ENCODE measurements at places on chromosomes 12 and 14.

DNA sequence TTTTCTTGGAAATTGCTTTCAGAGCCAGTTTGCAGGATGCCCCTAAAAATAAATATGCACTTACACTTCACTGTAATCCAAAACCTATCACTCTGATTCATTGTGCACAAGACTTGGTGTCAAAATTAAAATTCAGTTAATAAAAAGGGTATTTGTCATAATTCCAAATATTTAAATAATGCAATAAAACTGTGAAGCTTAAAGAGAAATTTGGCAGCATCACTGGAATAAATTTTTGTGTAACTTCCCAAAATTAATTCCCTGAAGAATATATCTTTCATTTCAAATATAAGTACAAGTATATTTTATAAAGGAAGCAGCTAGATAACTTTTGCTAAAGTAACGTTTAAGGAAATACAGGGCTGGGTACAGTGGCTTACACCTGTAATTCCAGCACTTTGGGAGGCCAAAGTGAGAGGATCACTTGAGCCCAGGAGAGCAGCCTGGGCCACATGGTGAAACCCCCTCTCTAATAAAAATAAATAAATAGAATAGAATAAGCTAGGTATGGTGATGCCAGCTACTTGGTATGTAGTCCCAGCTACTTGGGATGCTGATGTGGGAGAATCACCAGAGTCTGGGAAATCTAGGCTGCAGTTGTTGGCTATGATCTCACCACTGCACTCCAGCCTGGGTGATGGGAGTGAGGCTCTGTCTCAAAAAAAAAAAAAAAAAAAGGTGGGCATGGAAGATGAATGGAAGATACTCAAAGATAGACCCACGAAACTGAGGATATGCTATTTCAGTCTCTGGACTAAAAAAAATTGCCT lies 233.8 kb downstream of the FBXL14 start:
- DNase-seq = no peak

GRCh38 chr12:10557329-10557728 lies 51.6 kb downstream of the EIF2S3B start:
- DNase-seq = no peak

GRCh38 chr12:10392394-10392930 lies 2.6 kb upstream of the KLRK1 start:
- DNase-seq = no peak

DNA sequence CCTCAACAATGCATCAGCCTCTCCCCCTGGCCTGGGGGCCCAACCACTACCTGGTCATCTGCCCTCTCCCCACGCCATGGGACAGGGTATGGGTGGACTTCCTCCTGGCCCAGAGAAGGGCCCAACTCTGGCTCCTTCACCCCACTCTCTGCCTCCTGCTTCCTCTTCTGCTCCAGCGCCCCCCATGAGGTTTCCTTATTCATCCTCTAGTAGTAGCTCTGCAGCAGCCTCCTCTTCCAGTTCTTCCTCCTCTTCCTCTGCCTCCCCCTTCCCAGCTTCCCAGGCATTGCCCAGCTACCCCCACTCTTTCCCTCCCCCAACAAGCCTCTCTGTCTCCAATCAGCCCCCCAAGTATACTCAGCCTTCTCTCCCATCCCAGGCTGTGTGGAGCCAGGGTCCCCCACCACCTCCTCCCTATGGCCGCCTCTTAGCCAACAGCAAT lies 7.4 kb upstream of the RNU7-1 start:
- DNase-seq = no peak

GRCh38 chr12:21627924-21628323 lies 23.3 kb upstream of the GYS2 start:
- DNase-seq = no peak

DNA sequence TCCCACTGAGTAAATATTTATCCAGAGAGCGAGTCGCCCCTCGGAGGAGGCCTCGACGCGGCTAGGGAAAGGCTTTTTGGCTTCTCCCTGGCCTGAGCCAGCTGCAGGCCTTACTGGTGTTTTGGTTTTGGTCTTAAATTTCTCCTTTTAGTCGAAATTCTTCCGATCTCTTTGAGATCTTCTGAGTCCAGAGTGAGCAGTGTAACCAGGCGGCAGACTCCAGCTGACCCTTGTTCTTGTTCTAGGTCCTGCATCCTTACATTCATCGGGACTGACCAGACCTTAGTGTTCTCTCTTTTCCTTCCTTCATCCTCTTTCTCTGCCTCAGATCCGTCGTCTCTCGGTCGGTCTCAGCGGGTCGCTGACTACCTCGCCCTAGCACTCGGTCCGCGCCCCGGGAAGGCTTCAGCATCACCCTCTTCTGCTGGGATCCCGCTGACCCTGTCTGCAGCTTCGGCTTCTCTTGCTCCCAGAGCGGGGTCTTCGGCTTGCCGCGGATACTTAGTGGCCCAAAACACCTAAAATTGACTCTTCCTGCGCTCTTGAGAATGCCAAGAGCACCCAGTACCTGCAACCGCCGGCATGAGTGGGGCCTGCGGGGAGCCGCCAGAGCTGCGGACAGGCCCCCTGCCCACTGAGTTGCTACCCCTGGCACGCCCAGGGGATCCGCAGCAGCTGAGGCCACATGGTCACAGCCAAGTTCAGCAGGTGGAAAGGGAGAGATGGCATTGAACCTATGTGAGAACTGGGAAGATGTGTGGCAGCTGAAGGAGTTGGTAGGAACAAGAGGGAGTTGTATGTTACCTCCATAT lies 2.4 kb upstream of the PAX9 start:
- no peak for DNase-seq

GRCh38 chr14:99699085-99699760 lies 15.1 kb downstream of the CYP46A1 start:
- DNase-seq = no peak

- no peak for DNase-seq
Measured at GRCh38 chr12:81518638-81519037, 240.5 kb downstream of the PPFIA2 start.

GRCh38 chr12:87117526-87117925 lies 861.3 kb upstream of the MGAT4C start:
- DNase-seq = no peak

DNA sequence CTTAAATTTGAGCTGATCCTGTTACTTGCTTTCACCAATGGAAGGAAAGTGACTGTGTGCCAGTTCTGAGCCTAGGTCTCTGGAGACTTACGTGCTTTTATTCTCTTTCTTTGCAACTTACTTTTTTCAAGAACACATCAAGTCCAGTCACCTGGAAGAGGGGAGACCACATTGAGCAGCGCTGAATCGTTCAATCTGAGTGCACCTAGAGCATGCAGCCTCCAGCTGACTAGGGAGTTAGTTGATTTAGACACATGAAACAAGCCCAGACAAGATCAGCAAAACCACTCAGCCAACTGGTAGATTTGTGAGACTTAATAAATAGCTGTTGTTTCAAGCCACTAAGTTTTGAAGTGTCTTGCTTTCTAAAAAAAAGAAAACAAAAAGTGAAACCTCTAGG lies 1014.8 kb upstream of the FBXO33 start:
- no peak for DNase-seq

DNA sequence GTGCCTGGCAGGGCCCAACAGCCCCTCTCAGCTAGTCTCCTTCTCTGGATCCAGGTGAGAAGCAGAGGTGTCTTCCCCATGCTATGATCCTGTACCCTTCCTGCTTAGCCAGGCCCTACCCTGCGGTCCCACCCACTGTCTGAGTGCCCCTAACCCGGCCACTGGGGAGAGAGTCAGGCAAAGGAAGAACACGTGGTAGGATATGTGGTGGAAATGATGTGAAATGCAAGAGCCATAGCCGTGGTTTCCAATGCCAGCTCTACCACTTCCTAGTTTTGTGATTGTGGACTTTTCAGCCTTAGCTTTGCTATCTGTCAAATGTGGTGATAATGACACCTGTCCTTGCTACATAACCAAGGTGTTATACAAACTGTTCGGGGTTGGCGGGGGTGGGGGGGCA lies 15.8 kb downstream of the KRT2 start:
- no peak for DNase-seq

DNA sequence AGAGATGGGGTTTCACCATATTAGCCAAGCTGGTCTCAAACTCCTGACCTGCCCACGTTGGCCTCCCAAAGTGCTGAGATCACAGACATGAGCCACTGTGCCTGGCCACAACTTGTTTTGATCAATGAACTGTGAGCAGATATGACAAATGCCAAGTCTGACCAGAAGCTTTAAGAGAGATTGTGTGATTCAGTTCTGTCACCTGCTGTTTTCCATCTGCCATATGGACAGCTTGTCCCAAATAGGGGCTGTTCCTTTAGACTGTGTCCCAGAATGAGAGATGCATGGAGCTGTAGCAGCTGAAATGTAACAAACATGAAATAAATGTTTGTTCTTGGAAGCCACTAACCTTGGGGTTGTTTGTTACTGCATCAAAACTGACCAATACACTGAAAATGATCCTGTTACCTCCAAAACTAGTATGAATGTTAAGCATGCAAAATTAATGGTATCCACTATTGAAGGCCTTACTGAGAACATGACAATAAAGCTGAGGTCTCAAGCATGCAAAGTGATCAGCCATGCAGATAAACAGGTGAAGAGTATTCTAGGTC lies 65.9 kb upstream of the MED13L start:
- no peak for DNase-seq

DNA sequence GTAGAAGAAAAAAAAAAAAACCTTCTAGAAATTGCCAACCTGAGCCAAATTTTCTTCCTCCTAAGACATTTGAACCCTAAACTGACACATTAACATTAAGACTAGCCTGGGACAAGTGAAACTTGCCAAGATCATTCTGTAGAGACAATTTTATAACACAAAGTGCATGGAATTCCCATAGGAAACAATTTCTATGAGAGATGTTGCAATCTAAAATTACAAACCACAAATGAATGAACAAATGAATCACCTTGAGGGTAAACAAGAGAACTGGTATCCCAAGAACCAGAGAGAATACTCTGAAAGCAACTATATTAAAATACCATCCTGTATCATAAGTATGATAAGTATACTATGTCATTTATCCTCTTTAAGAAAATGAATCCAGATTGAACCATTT lies 165.3 kb downstream of the DICER1 start:
- no peak for DNase-seq

DNA sequence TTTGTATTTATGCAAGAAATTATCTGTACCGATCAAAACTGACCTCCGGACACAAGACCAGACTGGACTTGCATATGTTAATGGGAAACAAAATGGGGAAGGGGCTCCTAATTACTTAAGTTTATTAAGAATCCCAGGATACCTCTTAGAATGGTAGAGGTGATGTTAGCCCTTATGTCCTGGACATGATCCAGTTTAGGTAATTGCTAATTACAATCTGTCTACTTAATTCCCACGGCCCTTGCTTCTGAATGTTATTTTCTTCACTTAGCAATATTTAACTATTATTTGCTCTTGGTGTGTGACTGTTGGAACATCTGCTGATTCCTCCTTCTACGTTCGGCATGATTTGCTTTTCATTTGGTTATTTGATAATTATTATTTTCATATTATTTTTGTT lies 644.0 kb downstream of the DIO2 start:
- no peak for DNase-seq

GRCh38 chr12:110349514-110350151 lies 53.9 kb downstream of the ANAPC7 start:
- no peak for DNase-seq

DNA sequence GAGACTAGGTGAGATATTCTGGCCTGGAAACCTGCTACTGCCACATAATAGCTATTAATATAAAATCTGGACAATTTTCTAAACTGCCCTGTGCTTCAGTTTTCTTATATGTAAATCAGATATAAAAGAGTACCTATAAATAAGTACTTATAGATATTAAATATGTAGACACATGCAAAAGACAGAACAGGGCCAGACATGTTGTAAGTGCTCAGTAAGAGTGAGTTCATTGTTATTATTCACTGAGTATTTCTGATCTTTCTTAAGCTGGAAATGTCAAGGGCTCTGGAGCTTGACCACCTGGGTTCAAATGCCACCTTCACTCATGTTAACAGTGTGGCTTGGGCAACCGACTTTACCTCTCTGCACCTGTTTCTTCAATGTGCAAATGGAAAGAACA lies 179.8 kb downstream of the GALC start:
- DNase-seq = no peak

GRCh38 chr14:79443602-79444001 lies 767.7 kb downstream of the DIO2 start:
- DNase-seq = no peak

GRCh38 chr12:57782243-57782607 lies 362 bp upstream of the TSFM start:
- DNase-seq = no peak

DNA sequence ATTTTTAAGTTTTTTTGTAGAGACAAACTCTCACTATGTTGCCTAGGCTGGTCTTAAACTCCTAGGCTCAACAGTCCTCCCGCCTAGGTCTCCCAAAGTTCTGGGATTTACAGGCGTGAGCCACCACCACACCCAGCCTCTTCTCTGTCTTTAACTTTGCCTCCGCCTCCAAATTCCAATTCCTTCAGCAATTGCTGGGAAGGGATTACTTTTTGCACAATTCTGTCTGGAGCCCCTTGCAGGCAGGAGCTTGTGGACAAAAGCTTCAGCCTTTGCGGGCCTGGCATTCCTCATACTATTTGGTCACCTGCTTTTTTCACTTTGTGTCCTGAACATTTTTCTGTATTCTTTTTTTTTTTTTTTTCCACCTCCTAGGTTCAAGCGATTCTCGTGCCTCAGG lies 26.0 kb downstream of the SH2B3 start:
- no peak for DNase-seq

DNA sequence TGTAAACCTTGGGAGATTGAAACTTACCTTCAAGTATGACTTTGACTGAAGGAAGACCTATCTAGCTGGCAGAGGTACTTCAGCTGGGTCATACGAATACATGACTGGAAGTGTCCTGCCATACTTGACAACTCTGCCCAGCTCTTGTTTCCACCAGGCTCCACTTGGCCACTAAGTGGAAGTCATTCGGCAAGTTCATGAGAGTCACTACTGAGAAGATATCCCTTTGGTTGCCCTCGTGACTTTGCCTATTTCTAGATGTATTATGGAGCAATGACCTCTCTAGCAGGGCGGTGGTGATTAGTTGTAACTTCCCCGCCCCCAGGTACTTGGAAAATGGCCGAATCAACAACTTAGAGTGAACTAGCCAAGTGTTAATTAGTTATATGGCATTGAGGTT lies 8.6 kb upstream of the CACNA1C start:
- no peak for DNase-seq

GRCh38 chr12:57607958-57608663 lies 3.1 kb upstream of the ARHGEF25 start:
- DNase-seq = no peak

DNA sequence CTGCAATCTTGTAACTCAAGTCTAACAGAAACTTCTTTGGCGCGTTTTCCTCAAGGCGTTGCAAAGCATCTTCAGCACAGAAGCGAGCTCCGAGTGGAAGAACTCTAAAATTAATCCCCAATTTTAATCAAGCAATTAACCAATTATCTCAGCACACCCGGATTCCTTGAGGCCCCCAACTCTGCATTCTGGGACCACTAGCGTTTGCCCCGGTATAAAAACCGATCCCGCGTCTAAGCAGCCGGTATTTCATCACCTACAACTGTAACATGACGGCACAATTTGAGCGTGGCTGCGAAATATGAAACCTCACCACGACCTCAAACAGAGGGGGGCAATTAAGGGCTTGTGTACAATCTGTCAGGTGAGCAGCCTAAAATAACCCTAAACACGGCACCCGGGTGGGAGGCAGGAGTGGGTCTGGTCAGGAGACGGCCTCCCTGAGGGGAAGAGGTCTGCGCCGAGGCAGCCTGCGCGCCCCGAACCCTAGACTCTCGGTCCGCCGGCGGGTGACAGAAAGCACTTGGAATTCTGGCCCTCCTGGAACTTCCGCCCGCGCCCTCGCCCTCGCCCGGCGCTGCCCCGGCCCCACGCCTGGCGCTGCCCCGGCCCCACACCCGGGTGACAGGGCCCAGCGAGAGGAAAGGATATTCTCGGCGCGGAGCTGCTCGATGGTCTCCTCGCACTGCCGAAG lies 594 bp downstream of the ZCCHC8 start:
- DNase-seq = peak; percentile 6

GRCh38 chr12:12323591-12323990 lies 26.5 kb downstream of the MANSC1 start:
- DNase-seq = no peak

Data from NCI-H1436 treated with DMSO at 0.1 percent for 48 hours (cell line).